ENCODE measurements at places on chromosomes 16 and 17. TPM values are rescaled to one million over a fixed set of nuclear protein-coding genes. Genes with fewer than 3 reads are reported as not detected.

GRCh38 chr17:9868552-9868951, 36.5 kb downstream of the RCVRN start:
- no peak for DNase-seq

SYT17 gene
- not detected for total RNA-seq

GRCh38 chr17:71496552-71496951, 624.3 kb upstream of the SOX9 start:
- DNase-seq, result no peak

GRCh38 chr16:65117811-65118448, 3.9 kb downstream of the CDH11 start:
- DNase-seq, result no peak

DNA sequence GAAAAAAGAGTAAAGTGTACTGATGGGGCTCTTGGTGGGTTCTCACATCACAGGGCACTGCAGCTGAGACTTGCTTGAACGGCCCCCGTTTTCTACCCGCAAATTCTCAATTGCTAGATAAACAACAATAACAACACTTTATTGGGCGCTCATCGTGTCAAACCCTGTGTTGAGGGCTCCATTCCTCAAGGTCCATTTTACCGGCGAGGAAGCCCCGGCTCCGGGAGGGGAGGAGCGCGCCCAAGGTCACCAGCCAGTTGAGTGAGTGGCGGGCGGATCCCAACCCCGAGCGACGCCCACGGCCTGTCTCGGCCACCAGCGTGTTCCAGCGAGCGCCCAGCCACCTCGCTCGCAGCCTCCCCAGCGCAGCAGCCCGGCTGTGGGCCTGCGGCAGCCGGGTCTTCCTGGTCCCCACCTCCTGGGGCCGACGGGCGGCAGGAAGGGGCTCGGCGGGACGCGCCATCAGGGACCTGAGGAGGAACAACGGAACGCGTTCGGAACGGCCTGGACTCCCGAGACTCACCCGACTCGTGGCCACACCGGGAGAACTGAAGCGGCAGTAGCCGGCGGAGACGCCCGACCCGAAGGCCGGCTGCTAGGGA, 373 bp downstream of the CMC2 start:
- no peak for DNase-seq

CD79B gene
- total RNA-seq, result 22.2 TPM

DNA sequence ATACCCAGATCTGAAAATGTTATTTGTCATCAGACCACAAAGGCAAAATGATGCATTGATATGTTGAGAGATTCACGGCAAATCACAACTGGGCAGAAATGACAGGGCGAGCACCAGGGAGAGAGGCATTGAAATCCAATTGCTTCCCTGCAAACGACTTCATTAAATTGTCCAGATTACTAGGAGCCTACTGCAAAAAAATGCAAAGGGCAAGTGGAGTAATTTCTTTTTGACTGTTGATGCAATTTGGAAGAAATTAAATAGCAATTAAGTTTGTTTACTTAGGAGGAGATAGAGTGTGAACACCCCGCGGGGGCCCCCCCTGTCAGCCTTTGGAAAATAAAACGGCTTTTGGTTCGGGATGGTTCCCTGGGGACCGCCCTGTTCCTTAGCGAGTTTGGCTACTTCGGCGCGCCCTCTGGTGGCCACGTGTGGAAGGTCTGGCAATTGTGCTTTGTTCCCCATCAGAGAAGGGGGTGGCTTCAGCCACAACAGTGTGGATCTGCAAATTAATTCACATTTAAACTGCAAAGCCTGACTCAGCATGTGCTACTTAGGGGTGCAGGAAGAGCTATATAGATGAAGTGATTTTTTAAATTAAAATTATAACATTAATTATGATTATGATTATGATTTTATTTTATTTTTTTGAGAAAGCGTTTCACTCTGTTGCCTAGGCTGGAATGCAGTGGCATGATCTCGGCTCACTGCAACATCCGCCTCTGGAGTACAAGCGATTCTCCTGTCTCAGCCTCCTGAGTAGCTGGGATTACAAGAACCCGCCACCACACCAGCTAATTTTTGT, 14.5 kb upstream of the TMC7 start:
- DNase-seq, result peak; percentile 65

GRCh38 chr17:32551186-32551955, 64.6 kb downstream of the CDK5R1 start:
- no peak for DNase-seq

IRX5 gene
- total RNA-seq, result not detected

DNA sequence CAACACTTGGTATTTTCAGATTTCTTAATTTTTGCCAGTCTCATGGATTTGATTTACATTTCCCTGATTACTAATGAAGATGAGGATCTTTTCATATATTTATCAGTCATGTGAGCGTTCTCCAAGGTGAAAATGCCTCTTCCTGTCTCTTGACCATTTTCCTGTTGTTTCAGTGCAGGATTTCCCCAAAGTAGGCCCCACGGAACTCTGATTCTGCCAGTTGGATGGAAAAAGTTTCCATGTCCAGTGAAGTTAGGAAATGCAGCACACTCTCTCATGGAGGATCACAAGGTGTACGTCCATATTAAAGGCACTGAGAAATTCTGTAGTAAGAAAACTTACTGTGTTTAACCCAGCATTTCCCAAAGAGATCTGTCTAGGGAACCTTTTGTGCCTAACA, 16.5 kb upstream of the LIMD2 start:
- no peak for DNase-seq

DNA sequence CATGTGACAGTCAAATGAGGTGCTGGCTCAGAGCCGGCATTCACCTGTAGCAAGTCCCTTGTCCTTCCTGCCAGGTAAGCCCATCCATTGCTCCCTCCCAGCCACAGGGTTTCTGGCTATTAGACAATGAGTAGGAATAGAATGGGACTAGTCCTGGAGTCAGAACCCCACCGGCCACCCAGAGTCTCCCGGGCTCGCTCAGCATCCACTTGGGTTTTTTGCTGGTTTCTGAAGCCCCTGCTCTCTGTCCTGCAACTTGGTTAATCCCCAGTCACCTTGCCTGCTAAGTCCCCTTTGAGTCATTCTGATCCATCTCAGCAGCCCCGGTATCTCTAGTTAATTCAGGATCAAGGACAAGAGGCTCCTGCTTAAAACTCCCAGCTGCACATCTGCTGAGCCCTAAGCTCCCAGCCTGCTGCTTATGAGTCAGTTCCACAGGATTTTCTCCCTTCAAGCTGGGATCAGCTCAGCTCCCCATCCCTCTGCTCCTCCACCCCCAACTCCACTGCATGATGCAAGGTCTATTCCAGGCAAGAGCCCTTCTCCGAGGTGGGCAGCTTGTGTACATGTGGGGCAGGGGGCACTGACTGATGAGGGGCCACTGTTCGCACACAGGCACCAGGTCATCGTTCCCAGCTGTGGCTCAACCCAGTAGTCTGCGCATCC, 19.9 kb upstream of the MRPS23 start:
- DNase-seq, result no peak

DNA sequence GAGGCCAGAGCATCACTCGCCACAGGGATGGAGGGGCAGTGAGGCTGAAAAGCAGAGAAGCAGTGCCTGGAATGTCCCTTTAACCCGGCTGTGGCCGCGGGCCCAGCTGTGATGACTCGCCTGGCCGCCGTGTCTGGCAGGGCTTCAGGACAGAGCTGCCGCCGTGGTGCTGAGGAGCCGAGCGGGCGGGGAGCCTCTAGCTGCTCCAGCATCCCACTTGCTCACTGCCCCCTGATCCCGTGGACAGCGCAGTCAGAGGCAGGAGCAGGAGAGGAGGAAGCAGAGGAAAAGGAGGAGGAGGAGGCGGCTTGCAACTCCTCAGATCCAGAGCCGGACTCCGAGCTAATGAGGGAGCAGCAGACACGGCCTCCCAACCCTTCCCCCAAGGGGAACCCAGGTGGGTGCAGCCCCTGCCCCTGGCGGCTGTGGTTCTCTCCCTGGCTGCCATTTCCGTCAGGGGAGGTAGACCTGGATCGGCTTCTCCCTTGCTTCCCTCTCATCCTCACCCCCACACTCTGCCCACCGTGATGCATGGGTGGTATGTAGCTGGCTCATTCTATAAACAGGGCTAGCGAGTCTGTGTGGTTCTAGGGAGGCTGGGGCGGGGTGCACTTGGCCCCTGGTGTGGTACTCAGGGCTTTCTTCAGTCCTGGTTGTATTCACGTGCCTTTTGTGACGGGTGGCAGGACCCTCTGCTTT, 165.7 kb downstream of the CMIP start:
- DNase-seq, result no peak

GRCh38 chr17:9843152-9844010, 17.7 kb downstream of the GLP2R start:
- no peak for DNase-seq

GRCh38 chr17:1736348-1737281, 6.1 kb upstream of the SERPINF2 start:
- no peak for DNase-seq

DNA sequence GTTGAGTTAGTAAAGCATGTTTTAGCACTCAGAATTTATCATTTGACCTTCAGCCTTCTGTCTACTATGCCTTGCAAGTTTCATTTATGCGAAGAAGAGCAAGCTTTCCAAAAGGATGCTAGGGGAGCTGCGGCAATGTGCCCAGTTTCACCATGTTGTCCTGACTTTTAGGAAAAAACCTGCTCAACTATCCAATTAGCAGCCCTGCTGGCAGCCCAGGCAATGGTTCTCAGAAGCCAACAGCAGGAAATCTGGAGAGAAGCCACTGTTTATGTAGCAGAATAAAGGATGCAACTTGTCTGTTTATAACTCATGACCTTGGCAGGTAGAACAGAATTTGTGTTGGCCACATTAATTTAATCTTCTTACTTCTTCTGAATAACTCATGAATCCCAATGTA, 230.8 kb downstream of the ABCC12 start:
- no peak for DNase-seq

DNA sequence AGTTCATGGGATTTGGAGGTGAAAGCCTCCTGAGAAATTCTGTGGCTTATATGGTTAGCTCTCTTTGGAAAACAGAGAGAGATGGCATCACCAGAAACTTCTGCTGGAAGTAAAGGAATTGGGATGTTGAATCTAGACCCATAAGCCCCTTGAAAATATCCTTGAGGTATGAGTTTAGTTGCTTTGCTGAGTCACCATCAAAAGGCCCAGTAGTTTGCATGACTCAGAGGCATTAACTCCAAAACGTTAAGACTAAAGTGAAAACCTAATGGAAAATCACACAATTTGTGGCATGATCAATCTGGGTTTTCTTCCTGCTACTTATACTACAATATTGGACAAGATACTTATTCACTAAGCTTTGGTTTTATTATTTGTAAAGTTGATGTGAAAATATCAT, 349.2 kb upstream of the SALL1 start:
- DNase-seq, result no peak

ASGR1 gene
- total RNA-seq, result 0.46 TPM

DNA sequence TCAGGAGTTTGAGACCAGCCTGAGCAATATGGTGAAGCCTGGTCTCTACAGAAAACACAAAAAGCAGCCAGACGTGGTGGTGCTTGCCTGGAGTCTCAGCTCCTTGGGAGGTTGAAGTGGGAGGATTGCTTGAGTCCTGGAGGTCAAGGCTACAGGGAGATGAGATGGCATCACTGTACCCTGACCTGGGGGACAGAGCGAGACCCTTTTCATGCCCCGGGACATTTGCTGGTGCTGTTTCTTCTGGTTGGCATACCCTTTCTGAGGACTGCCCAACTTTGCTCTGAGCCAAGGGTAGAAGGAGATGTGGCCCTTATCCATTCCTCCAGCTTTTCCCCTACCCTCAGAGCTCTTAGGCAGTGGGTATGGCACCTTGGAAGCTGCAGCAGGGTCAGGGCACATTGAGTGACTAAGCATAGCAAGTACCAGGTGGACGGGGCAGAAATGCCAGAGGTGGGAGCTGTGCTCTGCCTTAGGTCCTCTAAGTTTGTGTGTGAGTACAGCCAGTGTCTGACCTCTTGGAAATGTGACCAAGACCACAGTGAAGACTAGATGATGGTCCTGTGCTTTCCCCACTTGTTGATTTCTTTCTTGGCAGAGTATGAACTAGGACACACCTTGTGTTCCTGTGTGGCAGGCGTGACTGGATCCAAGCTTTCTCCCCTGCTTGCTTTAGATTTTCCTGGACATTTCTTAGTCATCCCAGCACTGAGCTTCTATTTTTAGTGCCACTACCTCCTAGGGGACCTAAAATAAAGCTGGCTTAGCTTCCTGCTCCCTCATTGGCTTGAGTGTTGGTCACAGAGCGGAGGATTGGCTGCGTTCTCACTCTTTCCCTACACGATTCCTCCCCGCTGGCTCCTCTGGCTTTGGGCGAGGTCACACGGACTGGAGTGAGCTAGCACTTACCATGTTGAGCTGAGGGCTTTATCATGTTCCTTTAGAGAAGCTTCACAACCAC, 9.9 kb upstream of the EDC4 start:
- DNase-seq, result no peak

- no peak for DNase-seq
These were observed 43.8 kb upstream of the ARHGAP44 start for GRCh38 chr17:12745486-12745885.

GRCh38 chr17:7711051-7711755, 6.2 kb downstream of the EFNB3 start:
- DNase-seq, result no peak

DNA sequence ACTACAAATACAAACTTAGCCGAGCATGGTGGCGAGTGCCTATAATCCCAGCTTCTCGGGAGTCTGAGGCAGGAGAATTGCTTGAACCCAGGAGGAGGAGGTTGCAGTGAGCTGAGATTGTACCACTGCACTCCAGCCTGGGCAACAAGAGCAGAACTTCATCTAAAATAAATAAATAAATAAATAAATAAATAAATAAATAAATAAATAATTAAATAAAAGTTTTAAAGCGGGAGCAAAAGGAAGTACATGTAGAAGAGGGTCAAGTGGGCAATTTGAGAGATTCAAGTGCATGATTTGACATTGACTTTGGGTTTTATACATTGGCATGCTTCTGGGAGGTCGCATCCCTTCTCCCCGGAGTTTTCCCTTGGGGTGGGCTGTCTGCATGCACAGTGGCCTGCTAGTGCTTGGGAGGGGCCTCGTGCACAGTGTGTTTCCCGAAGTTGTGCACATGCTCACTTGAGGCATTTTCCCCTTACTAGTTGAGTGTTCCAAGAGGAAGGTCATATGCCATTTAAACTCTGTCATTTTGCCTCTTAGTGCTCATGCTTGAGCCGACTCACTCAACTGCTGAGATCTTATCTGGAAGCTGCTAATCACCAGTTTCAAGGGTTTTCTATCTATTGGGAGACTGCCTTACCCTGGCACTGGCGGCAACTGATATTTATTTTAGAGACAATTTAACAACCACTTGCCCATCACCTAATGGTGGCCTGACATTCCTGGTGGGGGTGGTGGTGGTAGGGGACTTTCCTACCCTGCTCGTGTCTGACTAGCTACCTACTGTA, 193.2 kb upstream of the MPHOSPH6 start:
- no peak for DNase-seq

- DNase-seq, result no peak
These were observed 22.0 kb downstream of the SETD6 start for GRCh38 chr16:58537124-58537906.

- DNase-seq, result no peak
These were observed 286.7 kb downstream of the IRX3 start for GRCh38 chr16:53999841-54000240.

GRCh38 chr17:72616447-72616846, 476.0 kb downstream of the SLC39A11 start:
- no peak for DNase-seq

DNA sequence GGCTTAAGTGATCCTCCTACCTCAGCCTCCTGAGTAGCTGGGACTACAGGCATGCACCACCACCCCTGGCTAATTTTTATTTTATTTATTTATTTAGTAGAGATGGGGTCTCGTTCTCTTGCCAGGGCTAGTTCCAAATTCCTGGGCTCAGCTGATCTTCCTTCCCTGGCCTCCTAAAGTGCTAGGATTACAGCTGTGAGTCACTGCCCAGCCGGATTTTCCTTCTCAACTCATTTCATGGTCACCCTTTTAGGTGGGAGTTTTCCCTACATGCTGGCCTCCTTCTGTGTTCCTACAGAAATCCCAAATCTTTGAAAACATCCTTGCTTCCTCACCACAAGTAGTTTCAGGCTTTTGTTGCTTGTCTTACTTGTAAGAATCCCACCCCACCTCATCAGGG, 102.1 kb upstream of the SIAH1 start:
- no peak for DNase-seq
